ENCODE measurements at places on chromosomes 5 and 9.

- no peak for DNase-seq
Measured at GRCh38 chr5:168422431-168422830, 63.8 kb upstream of the RARS1 start.

DNA sequence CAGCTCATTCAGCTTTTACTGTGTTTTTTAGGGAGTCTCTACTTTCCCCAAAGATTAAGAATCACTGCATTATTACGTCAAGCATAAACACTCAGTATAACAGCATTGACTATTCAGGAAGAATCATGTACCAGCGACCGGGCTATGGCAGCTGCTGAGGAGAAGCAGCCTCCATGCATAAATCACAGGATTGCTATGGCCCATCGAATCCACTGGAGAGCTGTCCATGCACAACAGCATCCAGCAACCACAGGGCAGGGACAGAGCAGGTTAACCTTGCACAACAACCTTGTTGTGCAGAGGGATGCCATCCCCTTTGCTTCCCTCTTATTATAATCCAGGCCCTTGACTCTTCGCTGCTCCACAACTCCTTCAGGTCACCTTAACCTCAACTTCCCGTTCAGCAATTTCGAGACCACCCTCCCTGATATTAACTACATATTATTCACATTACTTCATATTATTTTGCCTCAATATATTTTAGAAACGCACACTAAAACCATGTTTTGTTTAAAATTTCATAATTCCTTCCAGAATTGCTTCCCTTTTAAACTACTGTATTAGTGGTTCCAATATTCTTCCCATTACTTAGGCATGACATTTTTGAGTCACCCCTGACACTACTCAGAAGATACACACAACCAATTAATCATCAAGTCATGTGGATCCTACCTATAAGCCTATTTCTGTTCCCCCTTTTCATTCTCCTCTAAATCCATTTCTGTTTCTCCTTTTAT lies 991 bp downstream of the IARS1 start:
- peak; percentile 47 for DNase-seq

DNA sequence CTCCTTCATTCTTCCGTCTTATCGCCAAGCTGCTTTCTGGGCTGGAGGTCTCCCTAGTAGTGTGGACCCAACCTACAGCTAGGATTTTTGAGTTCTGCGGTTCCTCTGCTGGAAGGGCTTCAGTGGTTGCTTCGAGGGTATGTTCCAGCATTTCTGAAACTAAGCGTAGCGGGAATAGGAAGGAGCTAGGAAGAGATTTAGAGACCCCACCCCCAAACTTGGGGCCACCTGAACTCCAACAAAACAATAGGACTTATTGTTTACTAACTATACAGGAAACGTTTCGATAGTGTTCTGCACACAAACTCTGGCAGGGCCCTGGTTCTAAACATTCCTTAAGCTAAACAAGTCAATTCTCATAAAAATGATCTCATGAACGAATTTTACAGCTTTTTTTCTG lies 346.7 kb downstream of the PLK2 start:
- no peak for DNase-seq

DNA sequence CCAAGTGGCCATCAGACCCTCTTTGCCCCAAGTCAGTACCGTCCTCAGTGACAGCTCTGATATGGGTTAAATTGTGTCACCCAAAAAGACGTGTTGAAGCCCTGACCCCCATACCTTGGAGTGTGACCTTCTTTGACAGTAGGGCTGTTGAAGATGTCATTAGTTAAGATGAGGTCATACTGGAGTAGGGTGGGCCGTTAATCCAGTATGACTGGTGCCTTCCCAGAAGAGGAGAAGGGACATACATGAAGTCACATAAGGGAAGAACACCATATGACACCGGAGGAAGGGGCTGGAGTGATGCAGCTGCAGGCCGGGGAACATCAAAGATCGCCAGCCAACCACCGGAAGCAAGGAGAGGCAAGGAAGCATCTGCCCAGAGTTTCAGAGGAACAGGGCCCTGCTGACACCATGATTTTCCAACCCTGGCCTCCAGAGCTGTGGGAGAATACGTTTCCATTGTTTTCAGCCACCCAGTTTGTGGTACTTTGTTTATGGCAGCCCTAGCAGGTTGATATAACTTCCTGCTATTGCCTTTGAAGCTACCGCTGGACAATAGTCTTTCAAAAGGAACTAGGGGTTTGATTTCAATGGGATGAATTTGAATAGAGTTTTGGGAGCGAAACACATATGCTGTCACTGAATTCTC lies 36.4 kb upstream of the CPEB4 start:
- no peak for DNase-seq

GRCh38 chr9:114611516-114612271 lies 603 bp downstream of the TMEM268 start:
- peak; percentile 65 for DNase-seq

GRCh38 chr9:113176803-113177202 lies 26.0 kb downstream of the SLC31A2 start:
- no peak for DNase-seq

- peak; percentile 98 for DNase-seq
Measured at GRCh38 chr5:39473156-39473775, 48.5 kb upstream of the DAB2 start.

Data from fibroblast of skin of back (primary cell).